ENCODE measurements at places on chromosomes 4 and X. TPM values are rescaled to one million over a fixed set of nuclear protein-coding genes. Genes with fewer than 3 reads are reported as not detected.

The CDKL5 gene
- total RNA-seq, result 8.3 TPM

The SLC49A3 gene
- total RNA-seq, result 17.2 TPM

The FHDC1 gene
- total RNA-seq, result 0.50 TPM

DNA sequence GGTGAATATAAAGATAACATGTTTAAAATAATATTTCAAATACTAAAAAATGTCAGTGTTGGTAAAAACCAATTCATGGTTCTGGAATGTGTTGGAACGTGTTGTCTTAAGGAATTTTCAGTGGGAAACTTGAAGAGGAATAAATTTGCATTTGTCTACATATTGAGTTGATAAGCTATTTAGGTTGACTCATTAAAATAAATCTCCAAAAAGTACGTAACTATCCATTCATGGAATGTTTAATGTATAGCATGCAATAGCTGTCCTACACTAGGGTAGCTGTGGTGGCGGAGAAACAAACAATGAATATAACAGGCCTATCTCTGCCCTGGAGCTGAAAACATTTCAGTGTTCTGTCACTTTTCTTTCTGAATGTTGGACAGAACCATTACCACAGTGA, 20.3 kb downstream of the SHISA3 start:
- no peak for DNase-seq

GRCh38 chr4:138693526-138693925, 322.1 kb upstream of the NOCT start:
- no peak for DNase-seq

GRCh38 chr4:152327606-152328453, 208.1 kb downstream of the FBXW7 start:
- DNase-seq, result no peak

DNA sequence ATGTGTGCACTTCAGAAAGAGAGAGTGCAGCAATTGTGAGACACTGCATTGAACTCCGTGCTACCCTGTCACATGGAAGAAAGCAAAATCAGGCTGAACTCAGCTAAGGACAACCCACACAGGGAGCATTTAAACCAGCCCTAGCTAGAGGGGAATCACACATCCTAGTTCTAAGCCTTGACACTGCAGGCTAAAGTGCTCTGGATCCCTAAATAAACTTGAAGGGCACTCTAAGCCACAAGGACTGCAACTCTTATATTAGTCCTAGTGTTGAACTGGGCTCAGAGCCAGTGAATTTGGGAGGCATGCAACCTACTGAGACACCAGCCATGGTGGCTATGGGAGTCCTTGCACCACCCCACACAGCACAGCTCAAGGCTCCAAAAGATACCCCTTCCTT, 311.9 kb downstream of the OPHN1 start:
- no peak for DNase-seq

GRCh38 chrX:109472939-109473735, 8.7 kb downstream of the GUCY2F start:
- peak; percentile 23 for DNase-seq

DNA sequence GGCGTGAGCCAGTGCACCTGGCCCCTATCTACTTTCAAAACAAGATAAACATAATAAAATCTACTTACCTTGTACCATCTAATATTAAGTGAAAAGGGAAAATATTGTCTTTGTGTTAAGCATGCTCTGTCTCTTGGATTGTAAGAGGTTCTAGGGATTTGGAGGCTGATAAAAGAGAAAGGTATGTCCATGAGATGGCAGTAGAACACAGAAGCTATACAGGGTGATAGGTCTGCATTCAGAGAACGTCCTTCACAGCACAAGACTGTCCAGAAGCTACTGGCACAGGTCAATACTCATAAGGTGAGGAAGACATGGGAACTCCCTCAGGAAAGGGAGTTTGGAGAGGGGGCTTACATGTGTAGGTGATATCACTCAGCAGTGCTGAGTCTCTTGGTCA, 135.5 kb downstream of the TMEM47 start:
- no peak for DNase-seq

DNA sequence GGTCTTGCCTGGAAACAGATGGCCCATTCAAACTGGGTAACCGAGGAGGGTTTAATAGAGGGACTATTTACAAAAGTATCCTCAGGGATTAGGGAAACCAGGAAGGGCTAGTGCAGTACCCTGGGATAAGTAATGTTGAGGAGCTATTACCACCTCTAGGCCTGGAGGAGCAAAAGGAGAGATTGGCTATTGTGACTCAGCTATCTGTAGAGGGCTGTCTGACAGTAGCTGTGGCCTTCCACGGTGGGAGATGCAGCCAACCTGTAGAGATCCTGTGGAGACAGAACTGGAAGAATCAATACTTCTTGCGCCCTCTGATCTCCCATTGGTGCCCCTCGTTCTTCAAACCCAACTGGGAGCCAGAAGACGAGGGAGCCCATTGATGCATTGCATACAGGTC, 34.1 kb upstream of the RPS6KA3 start:
- DNase-seq, result no peak

GRCh38 chr4:86876894-86877685, 15.1 kb downstream of the C4orf36 start:
- no peak for DNase-seq

DNA sequence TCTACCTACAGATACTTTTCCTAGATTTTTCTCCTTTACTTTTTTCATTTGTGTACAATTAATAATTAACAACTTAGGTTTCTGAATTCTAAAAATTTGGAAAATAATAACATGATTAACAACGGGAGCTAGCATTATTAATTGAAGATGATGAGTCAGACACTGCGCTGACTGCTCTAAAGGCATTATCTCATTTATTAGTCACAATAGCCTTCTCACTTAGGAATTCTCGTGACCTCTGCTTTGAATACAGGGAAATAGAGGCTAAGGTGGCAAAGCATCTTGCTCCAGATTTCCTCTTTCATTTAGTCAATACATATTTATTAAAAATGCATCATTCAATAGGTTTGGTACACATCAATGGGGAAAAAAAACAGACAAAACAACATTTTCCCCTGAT, 441.3 kb downstream of the PCDH18 start:
- DNase-seq, result no peak

- DNase-seq, result no peak
These were observed 210.6 kb downstream of the LDB2 start for GRCh38 chr4:16687845-16688244.

- DNase-seq, result no peak
These were observed 342.3 kb upstream of the GALNT7 start for GRCh38 chr4:172826346-172826745.

GRCh38 chr4:140854168-140854567, 98.0 kb upstream of the TBC1D9 start:
- DNase-seq, result no peak

DNA sequence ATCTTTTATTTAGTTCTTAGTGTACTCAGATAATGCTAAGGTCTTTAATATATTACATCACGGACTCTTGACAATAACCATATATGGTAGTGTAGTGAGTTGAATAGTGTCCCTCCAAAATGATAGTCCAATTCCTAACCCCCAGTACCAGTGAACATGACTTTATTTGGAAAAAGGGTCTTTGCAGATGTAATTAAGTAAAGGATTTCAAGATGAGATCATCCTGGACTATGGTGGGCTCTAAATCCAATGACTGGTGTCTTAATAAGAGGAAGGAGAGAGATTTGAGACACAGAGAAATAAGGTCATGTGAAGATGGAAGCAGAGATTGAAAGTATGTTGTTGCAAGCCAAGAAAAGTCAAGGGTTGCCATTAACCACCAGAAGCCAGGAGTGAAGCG, 236.5 kb upstream of the DIPK2B start:
- DNase-seq, result no peak

Measured in left cardiac atrium (tissue), 4 donors.